ENCODE measurements at places on chromosomes 2 and 18.

DNA sequence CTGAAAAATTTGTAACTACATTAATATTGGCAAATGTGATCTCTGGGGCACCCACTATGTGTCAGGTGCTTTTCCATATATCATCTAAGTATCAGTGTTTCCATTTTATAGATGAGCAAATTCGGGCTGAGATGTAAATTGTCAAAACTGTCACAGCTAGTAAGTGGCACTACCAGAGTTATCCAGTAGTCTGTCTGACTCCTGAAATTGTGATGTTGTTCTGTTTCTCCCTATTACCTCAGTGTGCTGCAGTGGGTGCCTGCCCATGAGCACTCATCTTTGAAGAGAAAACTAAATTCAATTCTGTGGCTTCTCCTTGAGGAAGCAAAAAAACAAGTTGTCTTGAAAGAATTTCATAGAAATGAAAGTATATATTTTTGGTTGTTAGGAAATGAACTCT, 467.4 kb upstream of the FANCL start:
- no peak for DNase-seq

DNA sequence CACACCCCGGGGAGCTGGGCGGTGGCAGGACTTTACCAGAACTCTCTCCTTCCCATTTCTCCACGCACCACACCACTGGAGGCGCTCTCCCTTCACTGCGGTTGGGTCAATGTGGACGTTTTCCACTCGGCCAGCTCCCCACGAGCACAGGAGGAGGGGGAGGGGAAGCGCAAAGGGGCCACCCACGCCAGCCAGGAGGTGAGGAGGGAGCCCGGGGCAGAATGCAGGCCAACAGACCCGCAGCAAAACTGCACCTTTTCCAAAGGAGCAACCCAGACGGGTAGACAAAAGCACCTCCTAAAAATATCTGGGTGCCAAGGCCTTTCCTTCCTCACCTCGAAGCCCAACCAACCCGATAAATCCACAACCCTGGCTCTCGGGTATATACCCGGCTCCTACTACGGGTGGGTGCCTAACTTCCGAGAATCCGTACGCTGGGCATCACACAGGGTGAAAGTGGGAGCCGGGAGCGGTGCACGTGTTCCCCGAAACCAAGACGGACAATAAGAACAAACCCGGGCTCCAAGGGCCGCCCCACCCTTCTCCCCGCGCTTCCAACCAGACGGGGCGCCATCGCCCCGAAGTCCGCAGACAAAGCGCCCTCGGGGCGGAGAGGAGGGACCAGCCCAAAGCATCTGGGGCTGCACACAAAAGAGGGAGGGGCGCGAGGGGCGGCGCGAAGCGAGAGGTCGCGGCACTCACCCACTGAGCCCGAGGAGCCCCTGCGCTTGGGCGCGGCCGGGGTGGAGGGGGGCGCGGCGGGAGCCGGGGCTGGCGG, 1.0 kb downstream of the RTN4 start:
- peak; percentile 90 for DNase-seq

DNA sequence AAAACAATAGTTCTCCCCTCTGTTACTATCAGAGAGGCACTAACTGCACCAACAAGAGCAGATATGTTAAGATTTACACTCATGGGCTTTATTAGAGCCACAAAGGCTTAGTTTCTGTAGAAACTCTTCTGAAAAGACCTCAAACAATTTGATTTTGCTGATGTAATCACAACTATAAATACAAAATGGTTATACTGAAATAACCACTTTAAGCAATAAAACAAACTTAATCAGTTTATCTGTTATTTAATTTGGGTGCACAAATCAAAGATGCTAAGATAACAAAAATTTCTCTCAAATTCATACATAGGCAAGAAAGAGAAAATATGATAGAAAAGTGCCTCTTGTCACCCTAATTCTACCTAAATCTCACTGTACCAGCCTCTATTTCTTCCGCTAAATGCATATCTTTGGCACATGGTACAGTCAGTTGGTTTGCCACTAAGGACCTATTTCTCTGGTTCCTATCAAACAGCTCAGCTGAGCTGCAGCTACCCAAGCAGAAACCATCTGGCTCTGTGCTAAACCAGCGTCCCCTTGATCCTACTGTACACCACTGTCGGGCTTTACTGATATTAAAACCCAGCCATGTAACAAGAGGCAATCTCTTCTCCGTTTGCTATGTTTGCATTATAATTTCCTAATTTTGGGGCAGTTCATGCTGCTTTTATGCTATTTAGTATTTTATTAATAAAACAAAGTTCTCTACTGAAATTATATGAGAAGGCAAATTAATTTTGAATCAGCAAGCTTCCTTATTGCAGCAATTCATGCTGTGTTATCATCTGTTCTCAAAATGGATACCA, 60.1 kb downstream of the CWC22 start:
- no peak for DNase-seq

DNA sequence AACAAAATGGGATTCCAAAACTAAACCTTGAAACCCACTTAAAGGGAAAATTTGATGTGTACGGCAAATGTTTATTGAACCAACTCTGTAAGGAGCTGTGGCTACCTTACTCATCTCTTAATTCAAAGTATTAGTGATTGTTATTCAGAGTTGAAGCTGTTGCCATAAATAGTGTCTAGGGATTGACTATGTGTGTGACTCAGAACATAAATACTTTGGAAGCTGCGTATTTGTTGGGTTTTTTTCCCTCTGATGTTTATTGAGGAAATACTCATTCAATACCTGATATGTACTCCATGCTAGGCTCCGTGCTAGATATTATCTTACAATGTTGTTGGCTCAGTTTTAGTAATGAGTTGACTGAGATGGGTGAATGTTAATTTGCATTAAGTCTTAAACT, 90.4 kb downstream of the PTRHD1 start:
- DNase-seq, result no peak

DNA sequence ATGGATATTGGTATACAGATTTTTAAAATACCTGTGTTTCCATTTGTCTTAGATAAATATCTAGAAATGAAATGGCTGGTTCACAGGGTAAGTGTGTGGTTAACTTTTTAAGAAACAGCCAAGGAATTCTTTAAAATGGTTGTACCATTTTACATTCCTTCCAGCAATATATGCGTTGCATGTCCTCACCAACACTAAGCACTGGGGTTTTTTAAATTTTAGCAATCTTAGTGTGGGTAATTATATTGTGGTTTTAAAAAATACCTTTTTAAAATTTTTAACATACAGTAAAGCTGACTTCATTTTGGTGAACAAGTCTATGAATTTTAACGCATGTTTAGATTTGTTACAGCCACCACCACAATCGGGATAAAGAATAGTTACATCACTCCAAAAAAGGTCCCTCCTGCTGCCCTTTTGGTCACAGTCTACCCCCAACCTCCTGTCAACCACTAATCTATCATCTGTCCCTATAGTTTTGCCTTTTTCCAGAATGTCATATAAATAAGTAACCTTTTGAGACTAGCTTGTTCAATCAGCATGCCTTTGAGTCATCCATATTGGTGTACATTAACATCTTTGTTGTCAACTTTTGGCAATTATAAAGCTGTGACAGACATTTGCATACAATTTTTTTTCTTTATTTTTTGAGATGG, 128.1 kb upstream of the MSTN start:
- DNase-seq, result no peak

- no peak for DNase-seq
Observed at GRCh38 chr2:205688417-205689200, 6.3 kb downstream of the NRP2 start.

GRCh38 chr2:25402477-25402876, 60.8 kb upstream of the DNMT3A start:
- no peak for DNase-seq

GRCh38 chr2:237653776-237654558, 26.6 kb downstream of the LRRFIP1 start:
- no peak for DNase-seq

DNA sequence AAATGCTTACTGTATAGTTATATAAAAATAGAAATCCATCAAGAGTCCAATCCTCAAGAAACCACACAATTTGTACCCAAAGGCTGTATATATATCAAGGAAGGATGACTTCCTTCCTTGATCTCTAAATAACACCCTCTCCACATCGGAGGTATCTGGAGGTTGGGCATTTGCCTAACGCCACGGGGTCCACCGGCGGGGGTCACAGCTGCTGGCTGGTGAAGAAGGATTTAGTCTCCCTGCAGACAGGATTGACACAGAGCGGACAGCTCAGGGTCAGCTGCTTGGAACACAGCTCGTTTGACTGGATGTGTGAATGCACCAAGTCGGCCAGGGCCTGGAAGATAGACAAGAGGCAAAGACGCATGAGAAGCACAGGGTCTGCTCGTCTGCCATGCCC, 36.0 kb downstream of the FECH start:
- no peak for DNase-seq

Measured in mucosa of descending colon (tissue), 3 donors.